PC-9 (cell line): ENCODE measurements at places on chromosomes 11 and 22. TPM values are rescaled to one million over a fixed set of nuclear protein-coding genes. Genes with fewer than 3 reads are reported as not detected.

MEI1 gene
- total RNA-seq, result 0.55 and 0.61 TPM in 2 replicates

ANKK1 gene
- total RNA-seq, result not detected in 2 replicates

KLHL35 gene
- 11.1 and 18.9 TPM in 2 replicates for total RNA-seq

GRCh38 chr11:108853864-108854263 lies 189.0 kb downstream of the DDX10 start:
- no peak for DNase-seq
- H3K36me3 ChIP-seq, result 0 out of 2 replicates have a peak, but pooled peaks cover 4% of the 10 kb centered on the region
- H3K4me3 ChIP-seq, result no peak overlapping the region
- no peaks in the 10 kb centered on the region for H3K4me1 ChIP-seq
- no peak overlapping the region for H3K27ac ChIP-seq

GRCh38 chr11:115334932-115335788 lies 169.1 kb downstream of the CADM1 start:
- no peak for DNase-seq
- H3K27ac ChIP-seq, result no peak overlapping the region
- no peaks in the 10 kb centered on the region for H3K4me1 ChIP-seq
- H3K36me3 ChIP-seq, result no peaks in the 10 kb centered on the region

GRCh38 chr22:46390652-46391301 lies 55.3 kb downstream of the TRMU start:
- H3K27me3 ChIP-seq, result no peaks in the 10 kb centered on the region
- 0 out of 2 replicates have a peak, but pooled peaks cover 3% of the 10 kb centered on the region for H3K4me1 ChIP-seq
- no peak for DNase-seq
- no peak overlapping the region for H3K27ac ChIP-seq
- no peak overlapping the region for H3K4me3 ChIP-seq

- H3K4me1 ChIP-seq, result no peaks in the 10 kb centered on the region
- H3K27ac ChIP-seq, result no peak overlapping the region
- no peak overlapping the region for H3K4me3 ChIP-seq
- DNase-seq, result no peak
- H3K27me3 ChIP-seq, result peaks cover 95% of the 10 kb centered on the region
- no peaks in the 10 kb centered on the region for H3K36me3 ChIP-seq
These were observed 10.0 kb upstream of the SCGB1D1 start for GRCh38 chr11:62179995-62180394.
